ENCODE measurements at places on chromosomes 2 and 18.
A peak's percentile ranks its signal among the peaks of the same experiment; 100 is the strongest.

- no peak for DNase-seq
Measured at GRCh38 chr18:62754026-62754425, 38.7 kb downstream of the PHLPP1 start.

GRCh38 chr18:61323951-61324350 is 9.3 kb upstream of the CDH20 start:
- no peak for DNase-seq

DNA sequence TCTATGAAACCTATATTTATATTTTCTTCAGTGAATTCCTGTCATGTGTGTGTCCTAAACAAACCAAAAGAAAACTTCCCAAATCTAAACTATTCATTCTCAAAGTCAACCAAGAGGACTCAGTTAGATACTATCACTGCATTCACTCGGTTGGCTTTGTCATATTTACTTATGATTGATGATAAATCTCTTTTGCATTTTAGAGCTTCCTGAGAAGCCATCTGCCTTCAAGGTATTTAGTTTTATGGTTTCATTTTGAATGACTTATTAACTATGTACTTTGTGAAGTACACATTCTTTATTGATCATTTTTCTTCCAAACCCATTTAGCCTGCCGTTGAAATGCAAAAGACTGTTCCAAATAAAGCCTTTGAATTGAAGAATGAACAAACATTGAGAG is 36.2 kb downstream of the ANKRD30B start:
- DNase-seq: no peak

GRCh38 chr18:76126327-76126726 is 368.7 kb downstream of the ZNF516 start:
- DNase-seq: no peak

DNA sequence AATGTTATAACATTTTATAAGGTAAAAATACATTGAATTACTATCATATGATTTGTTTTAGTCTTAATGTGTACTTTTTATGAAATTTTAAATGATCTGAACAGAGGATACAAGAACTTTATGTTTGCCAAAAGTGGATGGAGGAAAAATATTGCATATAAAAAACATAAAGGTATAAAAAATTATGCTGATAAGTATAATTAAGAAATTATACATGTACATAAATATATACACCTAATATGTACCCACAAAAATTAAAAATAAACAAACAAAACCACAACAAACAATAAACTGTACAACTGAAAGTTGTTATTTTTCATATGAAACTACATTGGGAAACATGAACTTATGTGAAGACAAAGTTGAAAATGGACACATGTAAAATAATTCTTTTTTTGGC is 38.2 kb upstream of the CALCRL start:
- no peak for DNase-seq

DNA sequence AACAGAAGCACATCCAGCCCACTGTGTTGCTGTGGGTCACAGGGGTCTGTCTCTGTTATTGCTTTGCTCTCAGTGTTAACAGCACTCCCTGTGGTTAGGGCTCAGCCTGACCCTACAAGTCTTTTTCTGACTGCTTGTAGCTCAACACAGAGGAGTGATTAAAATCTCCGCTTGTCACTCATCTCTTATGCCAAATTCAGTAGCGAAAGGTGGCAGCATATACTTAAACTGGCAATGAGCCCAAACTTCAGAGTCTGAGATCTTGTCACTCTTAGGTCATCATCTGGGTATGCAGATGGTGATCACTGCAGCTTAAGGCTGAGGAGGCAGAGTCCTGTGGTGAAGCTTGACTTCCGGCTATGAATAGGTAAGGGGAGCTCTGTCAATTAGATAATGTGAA is 63.3 kb upstream of the CSRNP3 start:
- DNase-seq: peak; percentile 24

DNA sequence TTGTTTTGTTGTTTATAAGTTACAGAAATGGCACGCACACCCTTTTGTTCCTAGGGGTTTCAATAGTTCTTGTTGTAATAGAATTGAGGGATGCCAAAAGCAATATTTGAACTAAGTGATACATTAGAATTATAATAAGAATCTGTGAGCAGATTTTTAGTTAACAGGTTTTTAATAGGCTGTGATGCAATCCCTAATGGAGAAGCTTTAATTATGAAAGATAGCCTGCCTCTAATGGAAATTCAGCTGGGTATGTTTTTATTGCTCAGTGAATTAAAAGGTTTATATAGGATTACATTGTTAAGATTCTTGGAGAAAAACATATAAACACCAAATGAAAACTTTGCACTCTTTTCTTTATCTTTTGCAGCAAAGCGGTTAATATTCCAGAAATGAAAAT is 131.1 kb downstream of the PPP1R1C start:
- DNase-seq: no peak

GRCh38 chr2:172722481-172722880 is 13.2 kb upstream of the RAPGEF4 start:
- no peak for DNase-seq

GRCh38 chr2:64655873-64656272 is 2.2 kb upstream of the SERTAD2 start:
- DNase-seq: no peak

DNA sequence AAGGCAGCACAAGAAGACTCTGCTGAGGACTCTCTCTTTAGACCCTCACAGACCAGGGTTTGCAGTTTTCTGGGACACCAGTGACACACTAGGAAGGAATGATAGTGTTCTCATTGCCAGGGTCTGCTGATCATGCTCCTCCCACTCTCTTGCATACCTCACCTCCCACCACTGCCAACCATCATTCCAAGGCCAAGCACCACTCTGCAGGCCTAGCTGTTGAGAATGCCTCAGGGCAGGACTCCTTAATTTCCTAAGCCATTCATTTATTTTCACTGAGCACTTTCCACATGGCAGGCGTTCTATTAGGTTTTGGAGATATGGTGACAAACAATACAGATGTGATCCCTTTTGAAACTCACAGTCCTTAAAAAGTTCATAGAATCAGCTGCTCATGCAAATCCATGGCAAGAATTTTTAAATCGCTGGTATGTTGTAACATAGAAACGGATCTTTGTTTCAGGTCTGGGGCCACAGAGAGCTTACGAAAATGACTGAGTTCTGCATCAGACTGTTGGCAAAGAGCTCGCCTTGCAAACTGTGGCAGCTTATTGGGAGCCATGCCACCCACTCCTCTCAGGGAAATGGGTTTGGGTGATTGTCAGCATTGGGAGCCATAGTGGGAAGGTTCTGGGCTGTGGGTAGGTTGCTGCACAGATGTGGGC is 78.5 kb downstream of the XDH start:
- DNase-seq: no peak
